ENCODE measurements at places on chromosomes 3 and 15.
A peak's percentile ranks its signal among the peaks of the same experiment; 100 is the strongest.

DNA sequence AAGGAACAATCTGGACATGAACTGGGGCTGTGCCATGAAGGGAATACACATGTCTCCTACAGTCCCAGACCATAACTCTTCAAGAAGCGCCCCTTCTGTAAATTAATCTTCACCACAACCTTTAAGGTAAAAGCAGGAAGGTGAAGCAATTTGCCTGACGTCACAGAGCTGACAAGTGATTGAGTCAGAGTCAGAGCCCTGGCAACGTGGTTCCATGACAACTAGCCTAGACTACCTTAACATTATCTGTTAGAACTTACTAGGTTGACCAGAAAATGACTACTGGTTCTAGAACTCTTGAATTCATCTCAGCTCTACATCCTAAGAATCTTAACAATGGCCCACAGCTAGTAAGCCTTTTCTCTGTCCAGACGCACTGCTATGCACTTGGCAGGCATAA lies 124.6 kb downstream of the NTRK3 start:
- DNase-seq: no peak

- no peak for DNase-seq
Measured at GRCh38 chr15:70269991-70270751, 172.5 kb upstream of the TLE3 start.

DNA sequence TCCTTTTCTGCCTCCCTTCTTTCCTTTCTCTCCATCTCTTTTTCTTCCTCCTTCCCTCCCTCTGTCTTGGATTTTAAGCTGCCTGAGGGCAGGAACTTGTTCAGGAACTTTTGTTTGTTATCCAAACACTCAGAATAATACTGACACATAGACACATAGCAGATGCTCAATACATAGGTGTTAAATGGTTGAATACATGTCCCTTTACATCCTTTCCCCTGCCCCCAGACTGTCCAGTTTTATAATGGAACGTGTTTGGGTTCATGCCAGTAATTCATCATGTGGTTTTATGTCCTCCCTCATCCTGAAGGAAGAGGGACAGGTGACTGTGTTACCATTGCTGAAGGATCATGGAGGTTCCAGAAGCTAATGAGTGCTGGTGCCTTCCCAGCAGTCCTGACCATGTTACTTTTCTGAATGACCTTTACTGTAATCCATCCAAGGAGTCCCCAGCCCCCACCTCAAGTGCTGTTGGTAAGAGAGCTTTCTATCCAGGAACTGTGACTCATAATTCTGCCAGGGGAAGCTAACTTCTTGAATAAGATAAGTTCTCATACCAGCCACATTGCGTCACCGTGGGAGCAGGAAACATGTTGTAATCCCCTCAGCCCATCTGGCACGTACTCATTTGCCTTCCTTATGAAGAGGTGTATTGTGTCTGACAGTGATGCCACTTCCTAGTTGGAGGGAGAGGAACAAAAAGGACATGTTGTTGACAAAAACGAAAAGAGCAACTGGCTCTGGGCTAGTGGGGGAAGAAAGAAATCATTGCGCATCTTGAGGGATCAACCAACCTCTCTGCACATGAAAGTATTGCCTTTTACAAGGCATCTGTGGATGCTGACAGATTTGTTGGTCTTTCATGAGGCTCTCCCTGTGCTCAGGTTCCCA lies 52.4 kb downstream of the IL1RAP start:
- DNase-seq: peak; percentile 98

DNA sequence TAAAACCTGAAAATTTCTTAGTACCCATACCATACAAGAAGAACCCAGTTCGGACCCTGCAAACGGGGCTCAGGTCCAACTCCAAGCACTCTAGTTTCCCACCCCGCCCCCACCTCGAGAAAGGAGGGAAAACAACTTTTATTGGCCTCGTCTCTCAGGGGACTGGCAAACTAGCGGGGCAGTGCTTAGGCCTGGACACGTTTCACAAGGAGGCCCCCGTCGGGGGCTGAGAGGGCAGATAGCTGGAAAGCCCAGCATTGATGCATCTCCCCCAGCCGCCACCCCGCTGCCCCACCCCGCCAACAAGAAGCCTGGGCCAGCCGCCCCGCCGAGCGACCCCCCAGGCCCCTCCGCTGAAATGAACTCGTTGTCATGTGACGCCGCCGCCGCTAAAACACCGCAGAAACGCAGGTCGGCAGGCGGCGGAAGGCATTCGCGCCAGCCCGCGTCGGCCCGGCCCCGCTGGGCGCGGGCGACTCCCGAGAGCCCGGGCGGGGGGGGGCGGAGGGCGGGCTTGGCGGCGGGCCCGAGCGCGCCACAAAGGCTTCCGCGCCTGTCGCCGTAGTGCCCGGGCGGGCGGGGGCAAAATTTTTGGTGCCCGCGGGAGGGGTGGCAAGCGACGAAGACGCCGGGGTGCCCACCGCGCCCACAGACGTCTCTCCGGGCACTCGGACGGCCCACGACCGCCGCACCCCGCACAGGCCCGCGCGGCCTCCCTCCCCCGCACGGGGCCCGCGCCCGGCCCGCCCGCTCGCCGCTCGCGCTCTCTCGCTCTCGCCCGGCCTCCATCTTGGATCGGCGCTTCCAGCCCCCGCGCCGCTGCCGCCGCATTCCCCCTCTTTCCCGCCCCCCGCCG lies 634 bp downstream of the STAG1 start:
- peak; percentile 48 for DNase-seq

DNA sequence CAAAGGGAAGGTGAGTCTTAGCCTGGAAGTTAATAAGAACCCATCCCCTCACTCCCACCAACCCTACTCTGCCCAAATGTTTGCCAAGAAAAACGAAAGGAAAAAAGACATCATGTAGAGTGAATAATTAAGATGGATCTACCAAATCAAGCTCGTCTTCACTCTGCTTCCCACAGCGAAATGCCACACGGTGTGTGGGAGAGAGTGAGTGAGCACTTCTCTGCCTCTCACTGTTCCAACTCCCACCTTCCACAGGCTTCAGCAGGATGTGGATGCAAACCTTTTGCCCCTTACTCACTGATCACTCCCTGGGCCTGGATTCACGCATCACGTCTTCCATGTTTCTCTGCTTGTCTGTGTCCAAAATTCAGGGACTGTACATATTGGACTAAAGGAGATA lies 85.4 kb downstream of the WDR76 start:
- no peak for DNase-seq

DNA sequence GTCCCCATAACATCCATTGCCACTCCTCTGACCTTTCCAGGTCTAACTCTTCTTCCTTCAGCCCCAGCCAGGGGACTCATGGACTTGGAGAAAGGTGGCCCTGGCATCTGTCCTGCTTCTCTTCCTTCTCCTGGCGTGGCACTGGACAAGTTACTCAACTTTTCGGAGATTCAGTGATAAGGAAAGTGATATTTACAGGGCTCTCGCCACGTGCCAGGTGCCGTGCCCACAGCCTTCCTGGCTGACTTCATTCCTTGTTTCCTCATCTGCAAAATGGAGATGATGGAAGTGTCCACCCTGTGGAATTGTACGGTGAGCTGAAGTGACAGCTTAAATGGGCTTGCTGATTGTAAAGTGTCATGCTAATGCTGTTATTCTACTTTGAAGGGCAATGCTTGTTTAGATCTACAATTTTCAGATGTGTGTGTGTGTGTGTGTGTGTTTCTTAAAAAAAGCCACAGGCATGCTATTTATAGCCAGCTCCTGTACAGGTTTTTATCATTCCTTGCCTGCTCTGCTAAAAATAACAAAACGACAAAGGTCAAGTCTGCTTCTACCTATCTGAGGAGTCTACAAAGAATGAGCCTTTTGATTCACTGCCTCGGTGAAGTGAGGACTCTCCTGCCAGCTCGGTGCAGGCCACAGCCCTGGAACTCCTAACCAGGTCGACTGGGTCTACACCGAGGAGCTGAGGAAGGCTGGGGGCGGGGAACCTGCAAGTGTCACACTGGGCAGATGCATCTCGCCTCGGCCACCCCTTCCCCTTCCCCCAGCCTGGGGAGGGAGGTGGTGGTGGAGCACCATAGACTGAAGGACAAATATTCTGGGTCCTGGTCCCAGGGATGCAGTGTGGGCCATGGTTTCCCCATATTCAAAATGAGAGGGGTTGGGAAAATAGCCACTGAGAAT lies 11.4 kb upstream of the ATP2B2 start:
- DNase-seq: no peak

- DNase-seq: no peak
Measured at GRCh38 chr3:139074565-139075115, 29.9 kb upstream of the PRR23C start.

GRCh38 chr15:29708519-29708918 lies 113.7 kb downstream of the TJP1 start:
- no peak for DNase-seq

- DNase-seq: no peak
Measured at GRCh38 chr3:98692787-98693473, 70.2 kb upstream of the ST3GAL6 start.

DNA sequence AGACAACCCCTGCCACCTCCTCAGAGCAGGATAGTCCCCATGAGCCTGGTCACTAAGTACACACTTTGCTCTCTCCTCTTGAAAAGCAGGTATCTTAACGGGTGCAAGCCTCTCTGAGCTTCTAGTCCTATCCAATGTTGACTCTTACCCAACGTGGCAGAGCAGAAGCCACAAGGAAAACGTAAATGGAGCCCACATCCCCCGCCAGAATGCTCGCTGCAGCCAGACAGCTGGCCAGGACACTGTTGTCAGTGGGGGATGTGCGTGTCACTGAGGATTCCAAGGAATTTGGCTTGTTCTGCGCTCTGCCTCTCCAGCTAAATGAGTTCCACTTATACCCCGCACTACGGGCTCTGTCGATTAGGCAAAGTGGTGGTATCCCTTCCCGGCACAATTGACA lies 67.8 kb upstream of the IGF1R start:
- no peak for DNase-seq

- DNase-seq: no peak
Measured at GRCh38 chr15:29066310-29066709, 180.5 kb downstream of the APBA2 start.

- DNase-seq: no peak
Measured at GRCh38 chr15:39736412-39737195, 46.0 kb downstream of the FSIP1 start.

DNA sequence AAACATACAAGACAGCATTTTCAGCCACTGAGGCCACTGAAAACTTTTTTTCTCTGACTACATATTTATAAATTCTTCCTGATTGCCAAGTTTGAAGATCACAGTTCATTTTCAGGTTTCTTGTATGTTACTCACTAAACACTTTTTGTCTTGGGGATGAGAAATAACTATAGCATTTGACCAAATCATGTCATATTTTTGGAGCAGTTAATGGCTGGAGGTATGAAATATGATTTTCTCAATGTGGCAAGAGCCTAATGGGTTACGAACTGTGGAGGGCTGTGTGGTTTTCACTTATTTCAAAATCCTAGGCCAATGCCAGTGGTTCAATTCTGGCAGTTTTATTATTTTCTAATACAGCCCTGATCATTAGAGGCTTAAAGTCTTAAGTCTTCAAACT lies 64.4 kb downstream of the USP13 start:
- DNase-seq: no peak

GRCh38 chr3:76550522-76551201 lies 489.2 kb upstream of the ROBO2 start:
- DNase-seq: no peak

DNA sequence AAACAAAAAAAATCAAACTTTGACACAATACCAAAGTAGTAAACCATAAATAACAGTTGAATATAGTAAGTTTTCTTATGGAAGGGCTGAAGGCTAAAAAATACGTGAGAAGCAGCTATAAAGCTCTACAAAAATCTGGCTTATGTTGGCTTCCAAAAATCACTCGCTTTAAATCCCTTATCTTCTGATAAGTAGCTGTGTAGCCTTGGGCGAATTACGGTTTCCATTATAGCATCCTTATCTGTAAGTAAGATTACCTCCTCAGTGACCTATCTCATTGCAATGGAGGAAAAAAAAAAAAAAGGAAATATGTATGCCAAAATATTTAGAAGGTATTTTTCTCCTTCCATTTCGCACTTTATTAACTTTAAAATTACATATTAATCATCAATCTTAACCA lies 348.6 kb downstream of the PLOD2 start:
- no peak for DNase-seq

DNA sequence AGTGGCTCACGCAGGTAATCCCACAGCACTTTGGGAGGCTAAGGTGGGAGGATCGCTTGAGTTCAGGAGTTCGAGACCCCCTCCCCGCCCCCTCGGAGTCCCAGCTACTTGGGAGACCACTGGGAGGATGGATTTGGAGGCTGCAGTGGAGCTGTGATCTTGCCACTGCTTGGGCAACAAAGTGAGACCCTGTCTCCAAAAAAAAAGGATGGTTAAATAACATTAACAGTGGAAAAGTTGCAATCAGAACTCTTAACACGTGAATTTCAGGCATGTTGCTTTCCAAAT lies 1.4 kb upstream of the TMEM87A start:
- no peak for DNase-seq

DNA sequence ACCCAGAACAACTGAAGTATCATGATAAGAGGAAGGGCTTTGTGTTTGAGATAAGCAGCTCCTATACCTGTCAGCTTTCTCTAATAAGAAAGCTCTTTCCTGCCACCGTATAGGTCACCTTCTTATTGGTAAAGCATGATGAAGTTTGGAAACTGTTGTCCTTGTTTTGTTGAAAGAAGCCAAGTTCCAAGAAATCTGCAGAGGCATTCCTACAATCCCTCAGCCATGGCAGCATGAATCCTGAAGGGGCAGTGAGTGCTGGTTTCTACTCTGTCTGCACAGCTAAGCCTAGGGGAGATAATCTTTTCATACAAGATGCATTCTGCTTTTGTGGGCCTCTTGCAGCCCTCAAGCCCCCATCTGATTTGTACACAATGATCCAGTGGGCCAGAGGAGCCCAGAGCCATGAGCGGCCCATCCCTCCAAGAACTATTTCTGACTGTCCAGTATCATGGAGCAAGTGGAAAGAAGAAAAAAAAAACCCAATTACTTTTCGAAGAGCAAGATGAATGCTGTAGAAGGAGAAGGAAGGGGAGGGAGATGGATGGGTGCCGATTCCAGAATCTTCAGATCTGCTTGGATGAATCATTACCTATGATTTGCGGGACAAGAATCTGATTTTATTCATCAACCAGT lies 1.9 kb upstream of the THBS1 start:
- DNase-seq: no peak

DNA sequence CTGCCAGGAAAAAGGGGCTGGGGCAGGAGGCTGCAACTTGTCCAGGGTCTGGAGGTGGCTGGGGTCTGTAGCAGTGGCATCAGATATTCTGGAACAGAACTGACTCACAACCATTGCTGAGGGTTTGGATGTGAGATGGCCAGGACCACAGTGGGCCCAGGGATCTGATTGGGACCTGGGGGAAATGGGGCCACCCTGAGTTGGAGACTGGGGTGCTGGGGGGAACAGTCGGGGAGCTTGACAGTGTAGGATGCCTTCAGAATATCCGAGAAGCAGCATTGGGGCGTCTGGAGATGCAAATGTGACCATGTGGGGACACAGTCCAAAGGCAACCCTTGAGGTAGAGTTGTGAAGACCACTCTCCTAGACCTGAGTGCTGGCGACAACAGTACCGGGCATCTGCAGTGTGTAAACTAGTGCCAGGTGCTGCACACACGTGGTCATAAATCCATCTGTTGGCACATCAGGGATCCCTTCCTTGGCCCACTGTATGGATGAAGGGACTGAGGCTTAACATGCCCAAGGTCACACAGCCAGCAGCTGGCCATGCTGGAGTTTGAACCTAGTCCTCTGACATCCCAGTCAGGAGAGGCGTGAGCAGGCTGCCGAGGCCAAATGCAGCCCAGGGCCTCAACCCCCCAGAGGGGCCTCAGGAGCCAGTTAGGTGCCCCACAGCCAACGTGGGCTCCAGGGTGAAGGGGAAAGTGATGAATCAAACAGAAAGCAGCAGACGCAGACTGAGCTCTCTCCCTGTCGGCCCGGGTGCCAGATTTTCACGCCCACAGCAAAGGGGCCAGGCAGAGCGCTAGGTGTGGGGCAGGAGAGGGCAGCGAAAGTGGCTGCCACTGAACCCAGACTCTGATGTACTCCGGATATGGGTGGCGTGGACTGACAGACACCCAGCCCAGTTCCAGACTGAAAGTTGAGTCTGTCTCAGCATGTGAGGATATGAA lies 18.8 kb downstream of the HEMK1 start:
- no peak for DNase-seq

Data from AG04450 (cell line).